ENCODE measurements at places on chromosomes 1 and 21.

GRCh38 chr1:161946071-161946987 is 77.3 kb downstream of the OLFML2B start:
- DNase-seq: no peak

- DNase-seq: no peak
These were observed 49.8 kb downstream of the DDR2 start for GRCh38 chr1:162682013-162682419.

DNA sequence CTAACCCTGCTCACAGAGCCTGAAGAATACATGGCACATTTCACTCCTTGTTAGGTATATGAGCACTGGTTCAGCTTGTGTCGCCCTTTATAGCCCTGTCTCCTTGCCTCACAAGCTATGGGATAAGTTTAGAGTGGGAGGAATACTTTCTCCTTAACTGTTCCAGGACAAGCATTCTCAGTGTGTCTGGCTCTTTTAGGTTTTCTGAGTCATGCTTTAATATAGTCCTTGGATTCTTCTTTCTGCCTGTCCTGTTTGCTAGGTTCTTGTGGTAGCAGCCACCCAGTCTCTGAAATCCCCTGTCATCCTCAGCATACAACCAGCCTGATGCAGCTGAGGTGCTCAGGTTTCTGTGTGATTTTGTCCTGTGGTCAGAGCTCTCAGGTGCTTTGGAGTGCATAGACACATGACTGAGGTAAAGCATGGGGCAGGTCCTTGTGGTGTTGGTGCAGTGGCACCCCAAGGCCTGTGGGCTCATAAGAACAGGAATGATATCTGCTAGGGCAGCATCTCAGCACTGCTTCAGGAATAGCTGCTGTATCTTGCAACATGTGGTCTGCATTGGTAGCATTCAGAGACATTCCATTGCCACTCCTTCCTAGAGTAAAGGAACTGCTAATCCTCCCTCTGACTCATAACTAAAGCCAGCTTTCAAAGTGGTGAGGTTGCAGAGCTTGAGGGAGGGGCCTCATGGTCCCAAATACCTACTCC is 14.2 kb upstream of the CASQ2 start:
- no peak for DNase-seq

- DNase-seq: no peak
These were observed 6.3 kb upstream of the CRYBG2 start for GRCh38 chr1:26359981-26360806.
